Mucosa of descending colon (tissue), 3 donors: ENCODE measurements at places on chromosomes 11 and 22.

DNA sequence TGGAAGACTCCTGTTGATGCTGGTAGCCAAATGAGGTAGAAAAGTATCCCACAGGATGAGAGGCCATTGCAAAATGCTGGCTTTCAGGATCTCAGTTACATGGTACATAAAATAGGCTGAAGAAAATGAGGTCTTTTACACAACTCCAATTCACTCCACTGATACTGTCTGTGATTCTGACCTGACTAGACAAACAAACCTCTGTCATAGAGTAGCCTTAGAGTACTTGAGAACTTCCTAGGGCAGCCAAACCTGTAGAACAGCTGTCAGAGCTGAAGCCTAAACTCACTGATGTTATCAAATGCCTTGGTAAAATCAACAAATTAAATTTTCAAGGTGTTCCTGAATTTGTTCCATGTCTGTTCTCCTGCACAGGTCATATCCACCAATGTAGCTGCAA lies 26.2 kb upstream of the POGLUT3 start:
- DNase-seq: no peak

DNA sequence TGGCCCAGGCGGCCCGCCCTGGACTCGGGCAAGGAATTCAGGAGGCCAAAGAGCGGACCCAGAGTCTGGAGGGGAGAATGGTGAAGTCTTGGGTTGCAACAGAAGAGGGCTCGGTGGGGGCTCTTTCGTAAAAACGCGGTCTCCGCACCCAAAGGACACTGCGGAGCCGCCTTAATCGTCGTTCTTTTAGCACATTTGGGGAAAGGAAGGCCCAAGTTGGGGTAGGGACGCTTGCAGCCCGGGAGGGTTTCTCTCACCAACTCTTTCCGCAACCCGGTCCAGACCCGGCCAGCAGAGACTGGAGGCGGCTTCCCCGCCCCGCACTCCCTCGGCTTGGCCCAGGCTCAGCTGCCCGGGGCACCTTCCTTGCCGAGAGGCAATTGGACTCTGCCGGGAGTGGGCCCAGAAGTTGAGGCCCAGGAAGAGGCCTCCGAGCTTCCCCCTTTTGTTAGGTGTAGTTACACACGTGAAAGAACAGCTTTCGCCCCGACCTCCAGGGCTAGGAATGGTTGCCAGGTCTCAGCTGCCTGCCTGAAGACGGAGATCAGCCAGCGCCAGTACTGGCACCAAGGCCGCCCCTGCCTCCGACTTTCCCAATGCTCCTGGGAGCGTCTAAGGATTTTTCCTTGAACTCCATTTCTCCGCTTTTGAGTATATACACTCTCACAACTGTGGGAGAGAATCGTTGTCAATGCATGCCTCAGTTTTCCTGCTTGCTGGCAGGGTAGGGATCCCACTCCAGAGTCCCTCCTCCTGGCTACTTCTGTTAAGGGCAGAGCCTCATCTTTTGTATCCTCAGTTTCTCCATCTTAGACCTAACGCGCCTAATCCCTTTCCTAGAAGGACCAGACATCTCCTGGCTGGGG lies 3.7 kb downstream of the ALX4 start:
- DNase-seq: no peak

DNA sequence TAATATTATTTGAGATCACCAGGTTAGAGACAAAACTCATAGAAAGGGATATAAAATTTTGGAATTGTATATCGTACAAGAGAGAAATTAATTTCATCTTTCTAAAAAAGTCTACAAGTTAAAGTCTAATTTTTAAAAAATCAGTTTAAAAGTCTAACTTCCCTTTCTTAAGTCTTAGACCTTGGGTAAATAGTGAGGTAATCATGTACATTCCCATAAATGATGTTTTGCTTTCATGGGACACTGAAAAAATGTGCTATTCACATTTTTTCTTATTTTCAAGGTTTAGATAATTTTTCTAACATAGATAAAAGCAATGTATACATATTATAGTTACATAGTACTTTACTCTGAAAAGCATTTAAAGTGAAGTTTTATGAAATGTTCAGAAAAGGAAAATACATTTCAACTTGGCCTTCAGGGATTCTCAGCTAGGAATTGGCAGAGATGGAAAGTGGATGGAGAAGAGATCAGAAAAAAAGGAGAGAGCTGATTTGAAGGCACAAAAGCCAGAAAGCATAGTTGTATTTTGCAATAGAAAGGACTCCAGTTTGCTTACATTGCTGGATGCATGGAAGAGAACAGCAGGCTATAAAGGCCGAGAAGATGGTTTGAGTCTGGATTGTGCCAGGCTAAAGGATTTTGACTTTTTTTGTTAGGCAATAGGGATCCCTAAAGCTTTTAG lies 194.0 kb downstream of the CASP12 start:
- no peak for DNase-seq

DNA sequence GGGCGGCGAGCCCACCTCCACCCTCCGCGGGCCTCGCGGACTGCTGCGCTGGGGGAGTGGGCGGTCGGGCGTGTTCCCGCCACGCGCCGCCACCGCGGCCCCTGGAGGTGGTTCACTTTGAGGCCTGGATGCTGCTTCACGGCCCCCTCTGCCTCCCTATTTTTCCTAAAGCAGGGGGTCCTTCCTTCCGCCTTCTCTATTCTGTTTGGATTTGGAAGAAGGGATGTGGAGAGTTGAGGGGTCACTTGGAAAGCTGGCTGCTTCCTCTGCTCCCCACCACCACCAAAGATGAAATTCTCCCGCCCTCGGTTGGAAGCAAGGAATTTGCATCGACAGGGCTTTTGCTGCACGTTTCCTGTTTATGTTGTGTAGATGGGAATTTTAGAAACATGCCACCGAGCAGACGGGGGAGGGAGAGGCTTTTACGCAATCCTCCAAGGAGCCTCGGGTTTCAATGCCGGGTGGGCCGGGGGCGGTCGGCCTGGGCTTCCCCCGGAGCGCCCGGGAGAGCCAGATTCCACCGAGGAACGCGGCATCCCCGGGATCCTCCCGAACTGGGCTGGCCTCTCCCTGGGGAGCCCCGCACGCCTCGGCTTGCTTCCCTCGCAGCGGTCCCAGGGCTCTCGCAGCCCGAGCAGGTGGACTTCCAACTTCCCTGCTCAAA lies 403 bp upstream of the SBF2 start:
- peak; percentile 71 for DNase-seq

GRCh38 chr11:125256541-125257189 lies 92.1 kb downstream of the PKNOX2 start:
- DNase-seq: no peak

DNA sequence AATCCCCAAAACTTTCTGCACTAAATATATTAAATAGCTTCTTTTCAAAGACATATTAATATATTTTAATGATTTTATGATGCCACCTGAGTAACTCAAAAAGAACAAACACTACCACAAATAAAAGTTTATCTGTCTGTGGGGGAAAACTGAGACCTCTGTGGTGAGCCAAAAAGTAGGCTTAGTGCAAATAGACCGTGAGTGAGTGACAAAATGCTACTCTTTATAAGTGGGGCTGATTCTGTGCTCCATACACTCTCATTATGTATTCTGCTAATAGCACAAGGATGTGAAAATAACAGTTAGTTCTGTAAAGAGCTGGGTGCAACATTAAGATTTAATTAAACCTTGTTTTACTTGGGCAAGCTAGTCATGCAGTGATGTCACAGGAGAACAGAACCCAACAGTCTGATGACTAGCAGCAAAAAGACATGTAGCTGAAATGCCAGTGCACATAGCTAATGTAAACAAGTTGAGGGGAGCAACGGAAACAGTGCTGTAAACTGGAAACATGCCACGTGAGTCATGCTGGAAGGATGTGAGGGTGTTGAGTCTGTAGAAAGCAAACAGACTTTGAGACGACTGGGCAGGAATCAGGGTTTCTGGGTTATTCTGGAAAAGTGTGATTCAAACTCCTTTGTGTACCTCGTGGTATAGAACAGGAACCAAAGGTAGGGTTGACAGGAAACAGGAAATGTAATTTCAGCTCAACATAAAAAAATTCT lies 1130.4 kb downstream of the LRRC4C start:
- DNase-seq: no peak

DNA sequence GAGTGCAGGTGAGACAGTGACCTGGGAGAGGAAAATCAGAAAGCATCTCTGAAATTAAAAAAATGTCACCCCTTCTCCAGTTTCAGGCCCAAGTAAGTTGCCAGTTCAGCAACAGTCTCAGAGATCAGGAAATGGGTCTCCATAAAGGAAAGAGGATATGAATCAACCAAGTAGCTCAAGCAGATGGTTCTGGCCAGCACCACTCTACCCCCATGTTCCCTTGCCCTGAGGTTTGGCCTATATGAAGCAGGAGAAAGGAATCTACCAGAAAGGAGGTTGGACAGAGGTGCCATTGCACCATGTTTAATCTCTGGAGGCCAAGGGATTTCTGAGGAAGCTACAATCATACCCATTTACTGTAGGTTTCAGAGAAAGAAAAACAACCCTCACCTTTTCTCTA lies 7.7 kb downstream of the FZD4 start:
- no peak for DNase-seq

DNA sequence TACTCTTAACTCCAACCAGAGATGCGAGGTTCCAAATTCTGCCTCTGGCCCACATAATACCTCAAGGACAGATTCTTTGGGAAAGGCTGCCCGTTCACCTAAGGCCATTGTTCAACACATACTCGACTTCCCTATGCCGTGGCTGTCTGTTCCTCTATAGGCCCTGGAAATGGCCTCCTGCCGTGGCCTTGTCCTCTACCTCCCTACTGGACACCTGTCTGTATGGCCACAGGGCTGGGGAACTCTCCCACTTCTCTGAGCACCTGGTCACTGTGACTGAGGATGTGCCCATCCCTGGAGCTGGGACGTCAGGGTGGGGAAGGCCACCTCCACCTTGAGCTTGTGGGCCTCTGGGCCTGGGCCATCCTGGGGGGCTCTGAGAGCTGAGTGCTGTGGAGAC lies 340.5 kb upstream of the B3GAT1 start:
- DNase-seq: no peak

DNA sequence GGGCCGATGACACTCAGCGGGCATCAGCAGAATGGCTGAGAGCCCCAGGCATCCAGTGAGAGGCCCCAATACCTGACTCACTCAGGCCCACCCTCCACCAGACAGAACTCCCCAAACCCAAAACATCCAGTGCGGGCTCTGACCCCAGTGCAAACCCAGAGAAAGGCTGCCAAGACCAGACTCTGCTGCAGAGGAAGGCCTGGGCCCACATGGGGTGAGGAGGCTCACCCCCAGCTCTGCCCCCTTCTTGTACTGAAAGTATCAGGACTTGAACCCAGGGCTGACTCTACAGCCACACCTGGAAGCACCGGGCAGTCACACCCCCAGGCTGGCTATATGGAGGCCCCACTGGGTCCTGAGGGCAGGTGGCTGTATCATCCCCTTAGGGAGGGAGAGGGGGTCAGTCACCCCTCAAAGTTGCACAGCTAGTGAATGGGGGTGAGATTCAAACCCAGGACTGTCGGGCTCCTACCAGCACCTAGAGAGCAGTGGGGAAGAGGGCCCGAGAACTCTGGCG lies 49.3 kb downstream of the IGLL1 start:
- DNase-seq: no peak

DNA sequence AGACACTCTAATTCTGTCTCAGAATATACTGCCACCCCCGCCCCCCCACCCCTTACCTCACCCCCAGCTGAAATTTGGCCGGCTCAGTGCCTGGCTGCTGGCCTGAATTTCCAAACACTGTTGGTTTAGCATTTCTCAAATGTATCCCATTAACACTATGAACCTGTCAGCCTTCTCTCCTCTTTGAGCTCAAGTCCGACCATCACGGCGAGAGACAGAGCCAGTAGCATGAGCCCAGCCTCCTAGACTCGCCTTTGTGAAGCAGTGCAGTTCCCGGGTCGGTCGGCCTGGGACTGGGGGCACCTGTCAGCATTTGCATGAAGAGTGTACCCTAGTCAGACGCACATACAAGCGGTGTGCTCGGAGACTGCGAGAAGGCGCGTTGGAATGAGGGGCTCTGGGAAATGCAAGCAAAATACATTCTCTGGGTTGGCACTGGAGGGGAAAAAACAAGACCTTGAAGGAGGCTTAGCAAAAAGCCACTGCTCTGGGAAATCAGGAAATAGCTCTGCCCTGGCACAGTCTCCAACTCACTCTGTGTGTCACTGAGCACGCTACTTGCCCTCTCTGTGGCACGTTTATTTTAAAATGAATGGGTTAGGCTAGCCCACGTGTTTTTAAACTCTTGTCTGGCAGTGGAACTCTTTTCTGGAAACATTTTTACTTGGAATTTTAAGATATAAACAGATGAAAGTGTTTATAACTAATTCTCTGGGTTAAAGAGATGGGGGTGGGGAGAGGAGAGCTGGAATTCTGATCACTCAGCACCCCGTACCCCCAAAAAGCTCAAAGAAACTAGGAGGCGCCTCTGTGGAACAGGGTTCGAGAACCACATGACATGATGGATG lies 108.3 kb downstream of the TIMP3 start:
- DNase-seq: no peak

DNA sequence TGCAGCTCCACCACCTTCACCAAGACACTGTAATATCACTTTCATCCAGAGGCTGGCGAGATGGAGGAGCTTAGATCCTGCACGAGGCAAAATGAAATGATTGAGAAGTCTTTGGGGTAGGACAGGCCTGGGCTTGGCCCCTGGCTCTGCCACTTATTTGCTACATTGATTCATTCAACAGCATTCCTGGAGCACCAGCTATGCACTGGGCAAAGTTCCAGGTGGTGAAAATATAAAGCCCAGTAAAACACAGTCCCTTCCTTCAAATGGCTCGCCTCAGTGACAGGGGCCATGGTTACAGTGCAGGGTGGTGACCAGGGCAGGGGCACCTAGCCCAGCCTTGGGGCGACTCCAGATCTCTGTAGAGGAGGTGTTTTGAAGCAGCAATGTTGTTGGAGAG lies 19.7 kb downstream of the ALX4 start:
- no peak for DNase-seq

DNA sequence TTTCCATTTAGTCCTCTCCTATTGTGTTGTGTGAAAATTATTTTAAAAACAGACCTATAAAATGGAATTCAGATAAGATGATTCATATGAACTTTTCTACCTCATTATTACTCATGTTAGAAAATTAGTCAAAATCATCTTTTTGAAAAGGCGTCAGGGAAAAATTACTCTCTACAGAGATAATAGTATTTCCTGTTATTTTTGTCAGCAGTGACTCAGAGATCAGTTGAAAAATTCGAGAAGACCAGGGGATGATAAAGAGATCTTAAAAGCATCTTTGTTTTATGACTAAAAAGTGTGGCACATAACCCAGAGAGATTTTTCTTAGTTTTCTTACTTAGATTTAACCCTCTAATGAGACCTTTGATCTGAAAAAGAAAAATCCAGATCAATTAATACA lies 157.9 kb upstream of the CARD18 start:
- DNase-seq: no peak
